ENCODE measurements at places on chromosomes 5 and 9. TPM values are rescaled to one million over a fixed set of nuclear protein-coding genes. Genes with fewer than 3 reads are reported as not detected.

The C1QTNF3 gene
- 0.34 TPM for total RNA-seq

The ATOSB gene
- total RNA-seq, result 11.3 TPM

The CARTPT gene
- total RNA-seq, result not detected

The PPP3R2 gene
- not detected for total RNA-seq

The TMEM250 gene
- total RNA-seq, result 31.4 TPM

All from bronchus fibroblast of lung (primary cell).